Activated naive CD8-positive, alpha-beta T cell treated with anti-CD3 and anti-CD28 coated beads, Interleukin-2, amount 10 ng/mL, durations not matched to agents 7 days and 5 days (primary cell): ENCODE measurements at places on chromosomes 1 and 21. TPM values are rescaled to one million over a fixed set of nuclear protein-coding genes. Genes with fewer than 3 reads are reported as not detected.

Gene PLA2G2E
- total RNA-seq = not detected

Gene MCOLN2
- 18.8 TPM for total RNA-seq

Gene BCAN
- not detected for total RNA-seq

DNA sequence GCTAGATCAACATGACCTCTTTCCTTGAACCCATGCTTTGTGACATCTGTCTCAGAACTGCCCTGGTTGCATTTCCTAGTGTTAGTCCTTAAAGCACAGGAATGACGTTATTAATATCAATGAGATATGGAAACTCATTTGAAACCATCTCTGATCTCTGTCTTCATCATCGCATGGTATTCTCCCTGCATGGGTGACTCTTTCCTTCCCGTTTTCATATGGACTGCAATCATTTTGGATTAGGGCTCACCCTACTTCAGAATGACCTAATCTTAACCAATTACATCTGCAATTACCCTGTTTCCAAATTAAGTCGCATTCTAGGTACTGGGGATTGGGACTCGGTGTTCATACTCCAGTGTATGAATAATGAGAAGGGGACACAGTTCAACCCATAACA is 41.7 kb upstream of the DISC1 start:
- H3K4me1 ChIP-seq = peaks cover 2% of the 10 kb centered on the region
- H3K4me3 ChIP-seq = no peak overlapping the region
- H3K27me3 ChIP-seq = no peaks in the 10 kb centered on the region
- no peaks in the 10 kb centered on the region for H3K36me3 ChIP-seq
- DNase-seq = no peak
- H3K27ac ChIP-seq = no peak overlapping the region

DNA sequence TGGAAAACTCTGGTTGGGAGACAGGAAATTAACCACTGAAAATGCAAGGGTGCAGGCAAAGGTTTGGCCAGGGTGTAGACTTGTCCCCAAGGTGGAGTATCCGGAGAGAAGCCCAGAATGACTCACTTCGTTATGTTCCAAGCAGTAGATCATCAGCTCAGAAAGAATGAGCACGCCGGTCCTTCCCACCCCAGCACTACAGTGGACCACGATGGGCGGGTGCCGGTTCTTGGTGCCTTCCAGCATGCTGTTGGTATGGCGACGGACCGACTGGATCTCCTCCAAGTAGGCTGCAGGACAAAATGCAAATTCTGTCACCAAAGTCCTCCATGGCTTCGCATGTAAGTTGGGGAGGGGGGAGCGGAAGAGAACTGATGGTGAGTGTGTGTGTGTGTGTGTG is 83.4 kb downstream of the SMYD2 start:
- H3K4me3 ChIP-seq = no peak overlapping the region
- H3K27ac ChIP-seq = no peak overlapping the region
- DNase-seq = no peak
- H3K4me1 ChIP-seq = no peaks in the 10 kb centered on the region
- H3K36me3 ChIP-seq = peaks cover 1% of the 10 kb centered on the region
- peaks cover 19% of the 10 kb centered on the region for H3K27me3 ChIP-seq

DNA sequence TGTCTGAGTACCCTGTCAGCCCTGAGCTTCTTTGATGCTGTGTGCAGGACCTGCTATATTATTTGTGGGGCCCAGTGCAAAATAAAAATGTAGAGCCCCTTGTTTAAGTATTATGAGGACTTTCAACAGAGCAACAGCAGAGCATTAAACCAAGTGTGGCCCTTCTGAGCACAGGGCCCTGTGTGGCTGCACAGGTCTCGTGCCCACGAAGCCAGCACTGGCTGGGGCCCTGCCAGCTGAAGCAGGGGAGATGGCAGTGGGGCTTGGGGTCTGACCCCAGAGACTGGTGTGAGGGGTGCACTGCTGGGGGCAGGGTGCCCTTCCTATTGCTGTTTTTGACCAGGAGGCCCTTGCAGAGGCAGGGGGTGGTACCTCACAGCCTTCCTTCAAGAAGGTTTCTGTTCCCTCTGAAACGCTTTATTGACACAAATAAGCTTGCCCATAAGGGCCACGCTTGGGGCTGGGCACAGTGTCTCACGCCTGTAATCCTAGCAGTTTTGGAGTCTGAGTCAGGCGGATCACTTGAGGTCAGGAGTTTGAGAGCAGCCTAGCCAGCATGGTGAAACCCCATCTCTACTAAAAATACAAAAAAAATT is 2.2 kb upstream of the SEMA4A start:
- H3K36me3 ChIP-seq = peaks cover 3% of the 10 kb centered on the region
- H3K4me3 ChIP-seq = no peak overlapping the region
- no peaks in the 10 kb centered on the region for H3K27me3 ChIP-seq
- no peak for DNase-seq

DNA sequence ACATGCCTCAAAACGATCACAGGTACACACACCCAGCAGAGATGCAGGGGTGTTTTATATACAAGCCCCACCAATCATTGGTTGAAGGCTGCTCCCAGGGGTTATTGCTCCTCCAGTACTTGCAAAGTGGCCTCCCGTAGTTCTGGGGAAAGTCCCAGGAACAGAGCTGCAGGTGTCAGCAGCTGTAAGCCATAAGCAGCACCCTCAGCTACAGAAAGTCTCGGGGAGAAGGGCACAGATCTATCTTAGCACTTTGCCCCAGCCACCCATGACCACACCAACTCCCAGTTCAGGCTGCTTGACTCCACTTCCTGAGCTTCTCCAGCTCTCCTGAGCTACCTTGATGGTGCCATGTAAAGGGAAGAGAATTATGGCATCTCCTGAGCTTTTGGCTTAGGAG is 222.7 kb upstream of the GJB5 start:
- no peak overlapping the region for H3K27ac ChIP-seq
- no peak overlapping the region for H3K4me3 ChIP-seq

DNA sequence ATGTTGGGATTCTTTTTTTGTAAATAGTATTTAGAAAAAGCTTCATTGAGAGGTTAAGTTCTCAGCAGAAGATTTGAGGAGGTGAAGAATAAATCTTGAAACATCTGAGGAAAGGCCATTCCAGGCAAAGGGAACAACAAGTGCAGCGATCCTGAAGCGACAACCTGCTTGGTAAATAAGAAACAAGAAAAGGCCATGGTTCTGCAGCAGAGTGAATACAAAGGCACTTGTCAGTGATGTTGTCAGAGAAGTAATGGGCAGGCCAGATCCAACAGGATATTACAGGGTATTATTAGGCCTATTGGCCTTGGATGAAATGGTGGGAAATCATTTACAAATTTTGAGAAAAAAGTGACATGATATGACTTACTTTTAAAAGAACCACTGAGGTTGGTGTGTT is 960.0 kb downstream of the PLA2G4A start:
- H3K36me3 ChIP-seq = no peaks in the 10 kb centered on the region
- no peak for DNase-seq
- H3K27me3 ChIP-seq = no peaks in the 10 kb centered on the region

DNA sequence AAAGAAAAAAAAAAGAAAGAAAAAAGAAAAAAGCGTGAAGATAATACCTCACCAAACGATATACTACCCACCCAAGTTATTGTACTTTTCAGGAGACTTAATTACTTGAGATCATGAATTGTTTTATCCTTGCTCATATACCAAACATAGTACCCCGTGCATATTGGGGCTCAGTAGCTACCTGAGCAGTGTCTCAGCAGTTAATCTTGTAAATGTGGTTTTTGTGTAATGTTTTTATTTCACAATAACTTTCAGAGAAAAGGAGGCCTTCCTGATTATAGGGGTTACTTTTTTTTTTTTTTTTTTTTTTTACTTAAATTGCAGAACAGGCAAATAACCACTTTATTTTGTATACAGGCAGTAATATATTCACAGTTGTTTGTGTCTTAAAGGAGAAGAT is 80.3 kb downstream of the OSBPL9 start:
- no peak overlapping the region for H3K4me3 ChIP-seq
- no peaks in the 10 kb centered on the region for H3K27me3 ChIP-seq
- H3K36me3 ChIP-seq = no peaks in the 10 kb centered on the region
- H3K27ac ChIP-seq = no peak overlapping the region
- DNase-seq = no peak

DNA sequence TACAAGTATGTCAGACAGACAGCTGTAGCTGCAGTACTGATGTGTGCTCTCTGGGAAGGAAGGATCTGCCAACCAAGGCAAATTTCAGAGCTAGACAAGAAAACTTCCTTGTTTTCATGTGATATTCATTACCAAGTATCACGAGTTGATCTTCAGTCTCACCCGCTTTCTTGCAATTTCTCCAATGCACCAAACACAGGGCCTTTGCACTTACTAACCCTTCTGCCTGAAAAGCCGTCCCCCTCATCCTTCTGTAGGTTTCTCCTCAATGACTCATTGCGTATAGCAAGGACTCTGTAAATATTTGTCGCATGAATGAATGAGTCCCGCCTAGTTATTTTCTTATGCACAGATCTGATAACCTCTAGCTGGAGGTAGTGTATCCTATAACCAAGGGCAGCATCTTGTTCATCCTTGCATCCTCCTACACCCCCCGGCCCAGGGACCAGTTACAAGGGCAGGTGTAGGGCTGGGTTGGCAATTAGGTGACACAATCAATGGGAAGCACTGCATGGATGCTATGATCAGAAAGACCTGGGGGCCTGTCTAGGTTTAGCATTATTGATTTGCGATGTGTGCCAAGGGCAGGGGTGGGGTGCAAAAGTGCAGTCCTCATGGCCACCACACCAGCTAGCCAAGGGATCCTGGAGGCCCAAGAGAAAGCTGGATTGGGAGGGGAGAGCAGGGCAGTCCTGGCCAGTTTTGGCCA is 51.4 kb upstream of the GPR157 start:
- H3K4me3 ChIP-seq = peak overlapping the region; percentile 96
- no peak overlapping the region for H3K27ac ChIP-seq
- peaks cover 22% of the 10 kb centered on the region for H3K4me1 ChIP-seq
- no peak for DNase-seq
